Activated T-cell treated with anti-CD3 and anti-CD28 coated beads for 1 hour (primary cell): ENCODE measurements at places on chromosomes 5 and 9.

- DNase-seq: no peak
These were observed 26.6 kb downstream of the DUSP1 start for GRCh38 chr5:172744123-172745104.

DNA sequence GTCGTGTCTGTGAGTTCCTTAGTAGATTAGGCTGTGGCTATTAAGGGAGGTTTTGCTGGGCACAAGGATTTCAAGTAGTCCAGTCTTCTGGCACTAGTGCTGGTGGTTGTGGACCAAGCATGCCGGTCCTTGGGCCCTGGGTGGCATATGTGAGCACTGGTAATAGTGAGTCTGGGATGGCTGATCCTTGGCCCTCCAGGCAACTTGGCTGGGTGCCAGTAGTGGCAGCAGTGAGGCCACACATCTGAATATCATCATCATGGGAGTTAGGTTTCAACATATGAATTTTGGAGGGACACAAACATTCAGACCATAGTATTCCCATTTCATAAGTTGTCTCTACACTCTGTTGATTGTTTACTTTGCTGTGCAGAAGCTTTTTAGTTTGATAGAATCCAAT is 25.3 kb upstream of the APBA1 start:
- no peak for DNase-seq

DNA sequence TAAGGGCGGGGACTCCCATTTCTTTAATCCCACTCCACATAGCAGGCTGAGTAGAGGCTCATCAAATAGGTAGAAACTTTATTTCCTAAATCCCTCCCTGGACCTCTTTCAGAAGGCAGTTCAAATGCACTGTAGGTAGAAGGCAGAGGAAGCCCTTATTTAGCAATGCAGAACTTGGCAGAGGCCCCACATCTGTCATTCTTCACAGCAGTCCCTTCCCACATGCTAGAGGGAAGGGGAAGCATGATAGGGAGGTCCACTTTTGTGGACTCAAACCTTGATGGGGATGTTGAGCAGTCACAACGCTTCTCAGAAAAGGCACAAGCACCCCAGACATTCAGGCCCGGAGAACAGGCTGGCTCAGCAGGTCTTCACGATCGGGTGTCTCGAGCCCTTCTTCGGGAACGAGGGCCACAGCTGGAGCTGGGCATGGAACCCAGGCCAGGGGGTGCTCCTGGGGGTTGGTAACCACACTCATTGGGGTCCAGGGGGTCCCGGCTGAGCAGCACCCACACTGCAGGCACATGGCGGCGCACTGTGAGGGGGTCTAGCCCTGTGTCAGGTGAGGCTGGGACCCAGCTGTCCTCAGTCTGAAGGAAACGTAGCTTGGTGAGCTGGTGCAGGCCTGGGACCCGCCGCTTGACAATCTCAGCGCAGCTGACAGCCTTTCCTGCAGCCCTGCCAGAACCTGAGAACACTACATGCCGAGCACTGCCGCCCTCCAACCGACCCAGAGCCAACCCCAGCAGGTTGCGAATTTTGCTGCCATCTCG is 1.3 kb downstream of the RPP25L start:
- DNase-seq: no peak

- DNase-seq: no peak
These were observed 691 bp downstream of the THBS4 start for GRCh38 chr5:80035839-80036238.

DNA sequence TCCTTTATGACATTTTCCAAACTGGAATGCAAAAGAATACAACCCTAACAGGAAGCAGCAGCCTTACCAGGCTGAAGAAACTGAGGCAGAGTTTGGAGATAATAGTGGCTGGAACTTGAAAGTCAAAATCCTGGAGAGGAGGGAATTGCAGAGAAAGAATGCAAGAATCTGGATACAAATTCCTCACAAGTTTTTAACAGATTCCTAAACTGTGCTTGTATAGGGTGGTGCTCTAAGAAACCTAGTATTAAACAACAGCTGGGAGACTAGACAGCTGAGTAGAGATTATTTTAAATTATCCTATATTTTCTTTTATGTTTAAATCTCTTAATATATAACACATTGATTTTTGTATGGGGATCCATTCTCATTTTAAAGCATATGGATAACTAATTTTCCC is 30.7 kb downstream of the INVS start:
- DNase-seq: no peak

DNA sequence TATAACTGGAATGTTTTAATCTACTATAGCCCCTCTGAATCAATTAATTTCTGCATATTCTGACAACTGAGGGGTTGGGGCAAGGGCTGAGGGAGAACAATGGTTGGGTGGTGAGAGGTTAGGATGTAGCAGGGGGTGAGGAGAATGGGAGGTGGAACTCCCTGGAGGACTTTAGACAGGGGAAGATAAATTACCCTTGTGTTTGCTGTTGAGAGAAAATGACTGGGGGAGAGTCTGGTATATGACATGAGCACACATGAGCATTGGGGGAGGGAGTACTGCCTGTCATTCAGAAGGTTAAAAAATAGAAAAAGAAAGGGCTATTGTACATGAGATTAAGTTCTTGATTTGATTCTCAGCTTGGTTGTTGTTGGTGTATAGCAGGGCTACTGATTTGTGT is 37.2 kb upstream of the PAPPA start:
- no peak for DNase-seq

- no peak for DNase-seq
These were observed 26.4 kb upstream of the TMOD1 start for GRCh38 chr9:97475059-97475458.

DNA sequence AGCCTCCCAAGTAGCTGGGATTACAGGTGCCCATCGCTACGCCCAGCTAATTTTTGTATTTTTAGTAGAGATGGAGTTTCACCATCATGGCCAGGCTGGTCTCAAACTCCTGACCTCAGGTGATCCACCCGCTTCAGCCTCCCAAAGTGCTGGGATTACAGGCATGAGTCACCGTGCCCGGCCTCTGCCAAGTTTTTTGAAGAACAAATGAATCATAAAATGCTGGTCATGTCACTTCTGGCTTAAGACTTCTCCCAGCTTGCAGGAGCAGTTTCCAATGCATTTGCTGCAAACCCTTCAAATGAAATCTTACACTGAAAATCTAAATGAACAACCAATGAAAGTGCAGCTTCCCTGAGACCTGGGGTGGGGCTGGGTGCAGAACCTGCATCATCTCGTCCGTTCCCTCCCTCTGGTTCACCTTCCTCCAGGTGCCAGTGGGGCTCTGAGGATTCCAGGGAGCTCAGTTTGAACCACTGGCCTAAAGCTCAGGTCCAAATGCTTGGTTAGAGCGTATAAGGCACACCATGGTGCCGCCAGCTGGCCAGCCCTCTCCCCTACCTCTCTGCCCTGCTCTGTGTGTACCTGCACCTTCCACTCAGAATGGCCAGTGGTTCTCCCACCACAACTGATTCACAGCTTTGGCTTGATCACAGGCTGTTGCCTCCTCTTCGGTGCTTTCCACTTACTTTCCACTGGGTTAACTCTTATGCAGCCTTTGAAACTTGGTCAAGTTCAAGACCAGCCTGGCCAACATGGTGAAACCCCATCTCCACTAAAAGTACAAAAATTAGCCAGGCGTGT is 39.8 kb upstream of the FUBP3 start:
- DNase-seq: no peak

- DNase-seq: no peak
These were observed 132.8 kb upstream of the RUSC2 start for GRCh38 chr9:35357116-35357515.

GRCh38 chr9:20914556-20914955 is 116.9 kb downstream of the HACD4 start:
- no peak for DNase-seq

DNA sequence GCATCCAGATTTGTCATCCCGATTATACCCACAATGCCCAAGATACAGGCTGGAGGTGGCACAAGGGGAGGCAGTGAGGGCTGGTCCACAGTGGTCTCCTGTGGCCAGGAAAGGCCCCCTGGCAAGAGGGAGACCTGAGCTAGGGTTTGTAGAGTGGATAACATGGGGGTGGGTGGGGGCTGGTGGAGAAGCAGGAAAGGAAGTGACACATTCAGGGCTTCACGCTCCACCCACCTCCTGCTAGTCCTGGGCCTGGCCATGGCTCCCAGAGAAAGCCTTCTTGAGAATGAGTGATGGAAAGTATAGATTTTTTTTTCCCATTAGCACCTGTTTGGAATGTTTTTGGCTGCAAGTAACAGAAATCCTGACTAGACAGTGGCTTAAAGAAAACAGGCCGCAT is 81.3 kb downstream of the ANKRD33B start:
- no peak for DNase-seq

- no peak for DNase-seq
These were observed 1.7 kb downstream of the CORO2A start for GRCh38 chr9:98190757-98191105.
